ENCODE measurements at places on chromosomes 11 and 22. TPM values are rescaled to one million over a fixed set of nuclear protein-coding genes. Genes with fewer than 3 reads are reported as not detected.

Gene ART1
- total RNA-seq, result not detected

Gene MOGAT2
- total RNA-seq, result not detected

Gene SLC22A8
- total RNA-seq, result 2.0 TPM

Gene LMO2
- total RNA-seq, result 26.6 TPM

Gene AQP11
- 5.9 TPM for total RNA-seq

Gene PGM2L1
- total RNA-seq, result 50.9 TPM

Gene SLC5A1
- total RNA-seq, result 0.10 TPM

Gene MRGPRX3
- total RNA-seq, result 0.32 TPM

Gene RAB39A
- total RNA-seq, result 4.6 TPM

Gene EFCAB6
- 15.1 TPM for total RNA-seq

Gene ATG2A
- 21.4 TPM for total RNA-seq

Gene STK33
- total RNA-seq, result 12.6 TPM

Gene DDTL
- not detected for total RNA-seq

Gene ABTB2
- total RNA-seq, result 8.6 TPM

Gene STX3
- 25.1 TPM for total RNA-seq

Gene TRIM49
- total RNA-seq, result not detected

Gene PANX3
- total RNA-seq, result not detected

Data from dorsolateral prefrontal cortex (tissue), 122 donors.